ENCODE measurements at places on chromosomes 3 and 15.

DNA sequence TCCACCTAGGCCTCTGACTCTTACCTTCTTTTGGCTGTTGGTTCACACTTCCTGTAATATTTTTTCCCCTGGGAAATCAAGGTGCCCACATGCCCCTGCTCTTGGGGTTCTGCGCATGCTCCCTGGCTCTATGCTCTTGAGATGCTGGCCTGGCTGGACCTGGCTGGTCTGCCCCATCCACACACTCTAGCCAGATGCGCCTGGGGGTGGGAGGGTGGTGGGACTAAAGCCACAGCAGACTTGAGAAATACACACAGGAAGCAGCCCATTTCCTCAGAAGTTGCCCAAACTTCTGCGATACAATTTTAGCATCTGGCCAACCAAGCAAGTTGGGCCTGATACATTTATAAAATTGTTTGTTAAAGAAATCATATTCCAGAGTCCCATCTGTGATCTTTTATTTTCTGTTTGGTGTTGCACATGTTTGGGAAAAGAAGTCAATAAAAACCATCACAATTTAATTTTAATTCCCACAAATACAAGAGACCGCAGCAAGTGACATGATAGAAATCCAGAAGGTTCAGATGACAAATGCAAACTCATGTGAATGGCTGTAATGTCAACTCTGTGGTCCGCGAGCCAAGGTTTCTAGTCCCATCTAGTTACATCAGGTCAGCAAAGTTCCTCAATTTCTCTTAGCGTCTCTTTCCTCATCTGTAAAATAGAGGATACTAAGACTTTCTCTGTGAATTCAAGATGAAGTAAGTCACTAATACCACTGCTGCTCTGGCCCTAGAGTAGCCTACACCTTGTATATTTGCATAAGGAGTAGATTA lies 55.9 kb upstream of the MEF2A start:
- DNase-seq = no peak

GRCh38 chr3:162670181-162670580 lies 1173.6 kb downstream of the OTOL1 start:
- DNase-seq = no peak

DNA sequence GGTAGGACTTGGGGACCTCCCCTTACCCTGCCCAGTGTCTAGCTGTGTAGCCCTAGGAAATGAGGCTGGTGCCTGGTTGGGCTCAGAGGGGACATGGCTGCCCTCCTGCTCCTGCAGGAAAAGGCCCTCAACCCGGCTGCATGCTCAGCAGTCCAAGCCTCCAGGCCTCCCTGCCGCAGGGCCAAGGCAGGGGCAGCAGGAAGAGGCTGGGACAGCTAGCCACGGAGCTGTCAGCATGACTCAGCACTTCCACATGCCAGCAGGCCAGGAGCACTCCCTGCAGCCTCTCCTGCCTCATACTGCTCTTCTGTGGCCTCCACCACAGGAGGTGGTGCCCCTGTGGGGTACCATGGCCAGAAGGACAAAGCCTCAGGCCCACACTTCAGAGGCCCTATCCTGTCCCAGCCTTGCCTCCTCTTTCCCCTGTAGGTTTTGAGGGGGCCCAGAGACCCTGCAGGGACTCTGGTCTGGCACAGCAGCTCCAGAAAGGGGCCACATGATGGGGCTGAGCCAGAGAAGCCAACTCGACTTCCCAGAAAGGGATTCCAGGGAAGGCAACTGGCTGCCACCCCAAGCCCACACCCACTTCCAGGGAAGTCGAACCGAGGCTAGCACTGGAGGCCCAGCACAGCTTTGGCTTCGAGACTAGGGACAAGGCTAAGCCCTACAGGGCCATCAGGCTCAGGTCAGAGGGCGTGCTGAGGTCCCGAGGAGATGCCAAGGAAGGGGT lies 19.5 kb downstream of the TKT start:
- DNase-seq = peak; percentile 91

- DNase-seq = no peak
Observed at GRCh38 chr15:59536553-59536952, 75.0 kb upstream of the GCNT3 start.

DNA sequence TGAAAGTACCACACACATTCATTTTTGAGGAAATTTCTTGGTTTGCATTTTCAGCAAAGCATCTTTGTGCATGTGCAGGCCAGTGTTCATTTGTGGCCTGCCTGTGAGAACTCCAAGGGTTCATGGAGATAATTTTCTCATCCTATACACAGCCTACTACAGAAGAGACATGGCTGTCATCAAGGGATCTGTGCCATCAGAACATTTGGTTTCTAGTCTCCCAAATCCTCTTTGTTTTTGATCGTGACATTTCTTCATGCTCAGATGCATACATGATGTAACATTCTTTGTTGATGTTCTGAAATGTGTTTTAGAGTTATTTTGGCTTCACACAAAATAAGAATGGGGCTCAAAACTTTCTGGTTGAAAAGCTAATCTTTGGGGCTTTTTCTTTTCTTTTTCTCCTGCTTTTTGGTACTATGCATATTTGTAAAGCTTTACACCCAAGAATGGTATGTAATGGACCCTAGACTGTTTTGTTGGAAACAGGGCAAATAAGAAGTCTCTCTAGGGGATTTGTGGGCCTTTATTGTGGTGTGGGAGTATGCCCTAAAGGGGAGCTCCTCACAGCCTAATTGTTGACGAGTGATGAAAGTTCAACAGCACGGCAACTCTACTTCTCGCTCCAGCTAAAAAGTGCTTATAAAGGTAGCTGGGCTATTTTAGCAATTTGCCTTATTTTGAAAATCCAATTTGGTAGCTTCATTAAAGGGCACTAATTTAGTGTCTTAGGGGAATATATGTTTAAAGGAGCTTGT lies 3.2 kb upstream of the ARPP21 start:
- DNase-seq = no peak

DNA sequence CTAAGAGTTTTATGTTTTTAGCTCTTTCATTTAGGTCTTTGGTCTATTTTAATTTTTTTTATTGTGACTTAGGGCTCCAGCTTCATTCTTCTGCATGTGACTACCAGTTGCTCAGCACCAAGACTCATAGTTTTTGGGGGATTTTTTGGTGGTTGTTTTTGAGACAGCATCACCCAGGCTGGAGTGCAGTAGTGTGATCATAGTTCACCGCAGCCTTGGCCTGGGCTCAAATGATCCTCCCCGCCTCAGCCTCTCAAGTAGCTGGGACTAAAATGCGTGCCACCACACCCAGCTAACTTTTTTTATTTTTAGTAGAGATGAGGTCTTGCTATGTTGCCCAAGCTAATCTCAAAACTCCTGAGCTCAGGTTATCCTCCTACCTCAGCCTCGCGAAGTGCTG lies 19.4 kb downstream of the CDV3 start:
- DNase-seq = no peak

DNA sequence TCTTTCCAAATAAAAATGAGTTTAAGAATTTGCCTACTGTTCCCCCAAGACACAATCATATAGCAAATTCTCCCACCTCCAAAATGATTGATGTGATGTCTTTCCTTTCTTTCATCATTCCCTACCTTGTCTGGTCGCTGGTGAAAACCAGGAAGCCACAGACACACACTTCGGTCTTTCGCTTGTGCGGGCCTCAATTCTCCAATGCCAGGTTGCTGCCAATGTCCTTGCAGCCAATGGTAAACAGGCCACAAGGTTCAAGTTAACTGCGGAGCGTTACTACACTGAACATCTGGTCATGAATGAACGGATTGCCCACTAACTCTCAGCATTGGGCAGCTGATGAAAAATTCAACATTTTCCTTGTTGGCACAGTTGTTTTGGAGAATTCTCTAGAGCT lies 192.2 kb downstream of the FOXP1 start:
- DNase-seq = no peak

DNA sequence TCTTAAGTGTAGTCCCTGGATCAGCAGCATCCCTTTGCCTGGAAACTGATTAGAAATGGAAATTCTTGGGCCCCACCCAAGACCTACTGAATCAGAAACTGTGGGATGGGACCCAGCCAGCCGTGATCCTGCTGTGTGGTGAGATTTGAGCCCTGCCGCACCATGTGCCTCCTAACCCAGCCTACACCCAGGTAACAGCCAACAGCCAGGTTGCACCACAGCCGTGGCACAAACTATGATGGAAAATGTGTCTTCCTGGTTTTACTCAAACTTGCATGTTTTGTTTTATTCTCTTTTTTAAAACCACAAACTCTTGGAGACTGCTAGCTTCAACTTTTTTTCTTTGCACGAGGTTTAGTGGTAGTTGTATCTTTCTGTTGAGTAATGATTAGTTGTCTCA lies 2.6 kb downstream of the LIMD1 start:
- DNase-seq = peak; percentile 55

GRCh38 chr3:30084316-30084715 lies 522.1 kb upstream of the TGFBR2 start:
- no peak for DNase-seq

GRCh38 chr3:14064910-14065309 lies 59.8 kb downstream of the CHCHD4 start:
- DNase-seq = no peak

GRCh38 chr3:177894081-177894728 lies 642.0 kb upstream of the KCNMB2 start:
- peak; percentile 39 for DNase-seq

DNA sequence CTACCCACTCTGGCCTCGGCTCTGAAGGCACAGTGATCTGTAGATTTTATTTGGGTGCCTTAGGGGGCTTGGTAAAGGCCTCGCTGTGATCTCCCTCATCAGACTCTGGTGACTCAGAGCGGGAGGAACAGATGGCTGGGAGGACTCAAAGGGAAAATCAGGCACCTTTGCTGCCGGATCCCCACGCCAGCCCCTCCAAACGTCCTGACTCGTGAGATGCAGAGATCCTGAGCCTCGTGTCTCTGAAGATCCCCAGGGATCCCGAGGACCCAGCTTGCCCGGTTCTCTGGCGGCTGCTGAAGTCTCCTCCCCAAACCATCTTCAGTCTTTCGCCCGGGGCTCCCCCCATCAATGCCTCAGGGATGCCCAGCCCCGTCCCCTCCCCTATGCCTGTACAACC lies 32.8 kb downstream of the MUC20 start:
- no peak for DNase-seq

- no peak for DNase-seq
Observed at GRCh38 chr3:37556789-37557301, 304.8 kb upstream of the CTDSPL start.

DNA sequence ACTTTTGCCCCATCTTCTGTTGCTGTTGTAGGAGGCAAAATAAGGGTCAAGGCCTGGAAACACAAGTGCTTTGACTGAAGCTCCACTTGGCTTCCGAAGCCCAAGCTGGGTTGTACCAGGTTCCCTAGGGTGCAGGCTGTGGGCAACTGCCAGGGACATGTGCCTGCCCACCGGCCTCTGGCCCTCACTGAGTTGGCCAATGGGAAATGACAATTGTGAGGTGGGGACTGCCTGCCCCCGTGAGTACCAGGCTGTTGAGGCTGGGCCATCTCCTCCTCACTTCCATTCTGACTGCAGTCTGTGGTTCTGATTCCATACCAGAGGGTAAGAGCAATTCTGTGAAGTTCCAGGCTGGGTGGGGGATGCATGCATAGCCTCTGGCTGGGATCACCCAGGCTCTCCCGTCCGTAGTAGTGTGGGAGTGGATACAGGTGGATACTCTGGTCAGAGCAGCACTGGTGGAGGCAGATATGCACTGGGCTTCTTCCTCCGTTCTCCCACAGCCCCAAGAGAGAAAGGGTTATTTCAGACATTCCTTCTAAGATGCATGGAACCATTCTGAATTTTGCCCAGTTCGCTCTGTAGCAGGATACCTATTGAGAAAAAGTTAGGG lies at the start of gene ADIPOQ:
Gene ADIPOQ, plus strand, starts transcription at position 285 of the 613 bp plus-strand sequence. CDS start 10,349 bp downstream, outside the sequence.
- DNase-seq = no peak

DNA sequence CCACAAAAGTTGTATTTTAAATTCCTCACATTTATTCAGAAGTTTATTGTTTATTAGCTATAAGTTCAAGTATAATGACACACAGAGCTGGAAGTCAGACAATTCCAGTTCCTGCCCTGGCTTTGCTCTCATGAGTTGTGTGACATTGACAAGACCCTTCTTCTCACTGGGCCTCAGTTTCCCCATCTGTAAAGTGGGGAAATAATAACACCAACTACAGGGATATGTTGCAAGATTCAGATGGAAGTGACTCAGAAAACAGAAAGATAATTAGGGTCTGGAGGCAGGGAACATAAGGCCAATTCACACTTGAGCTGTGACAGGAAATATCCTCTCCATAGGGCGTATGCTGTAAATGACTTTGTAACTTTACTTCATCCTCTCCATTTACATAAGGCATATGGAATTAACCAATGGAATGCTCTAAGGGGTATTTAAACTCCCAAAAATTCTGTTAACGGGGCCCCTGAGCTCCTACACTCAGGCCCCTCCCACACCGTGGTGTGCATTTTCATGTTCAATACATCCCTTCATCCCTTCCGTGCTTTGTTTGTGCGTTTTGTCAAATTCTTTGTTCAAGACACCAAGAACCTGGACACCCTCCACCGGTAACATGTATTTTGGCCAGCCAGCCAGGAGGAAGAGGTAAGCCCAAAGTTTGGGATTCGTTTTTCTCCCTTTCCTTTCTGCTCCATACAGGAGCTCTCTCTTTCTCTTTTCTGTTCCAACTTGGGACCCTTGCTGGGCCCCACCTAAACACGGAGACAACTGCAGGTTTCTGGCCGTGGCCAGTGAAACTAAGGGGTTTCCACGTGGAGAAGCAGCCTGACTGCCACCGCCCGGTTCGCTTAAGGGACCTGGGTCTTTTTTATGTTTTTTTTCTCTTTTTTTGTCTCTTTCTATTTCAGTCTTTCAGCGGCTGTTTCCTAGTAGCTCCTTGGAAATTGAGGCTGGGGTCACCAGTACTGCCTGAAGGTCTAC lies 16.9 kb downstream of the CYP11A1 start:
- no peak for DNase-seq

DNA sequence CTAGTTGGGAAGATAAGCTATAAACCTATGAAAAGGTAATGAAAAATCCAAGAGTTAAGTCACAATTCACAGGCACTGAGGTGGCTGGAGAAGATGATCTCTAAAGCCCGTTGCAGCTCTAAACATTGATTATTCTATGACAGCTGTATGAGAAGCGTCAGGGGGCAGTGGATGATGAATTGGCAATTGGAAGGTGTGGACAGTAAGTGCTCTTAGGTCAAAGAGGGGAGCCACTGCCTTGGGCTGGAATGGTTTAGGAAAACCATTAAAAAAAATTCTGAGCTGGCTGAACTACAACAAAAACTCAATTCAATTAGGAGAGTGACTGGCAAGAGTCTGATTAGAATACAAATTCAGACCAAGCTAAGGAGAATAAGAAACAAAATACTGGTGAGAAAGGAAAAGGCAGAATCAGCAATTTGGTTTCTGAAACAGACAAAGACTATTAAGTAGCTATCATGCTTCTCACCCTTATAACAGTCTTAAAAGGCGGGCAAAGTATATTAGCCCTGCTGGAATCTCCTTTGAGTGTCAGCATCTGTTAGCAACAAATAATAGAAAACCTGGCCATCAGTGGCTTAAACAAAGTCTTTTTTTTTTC lies 8.8 kb upstream of the NMD3 start:
- no peak for DNase-seq

- no peak for DNase-seq
Observed at GRCh38 chr3:50651920-50652529, 22.7 kb upstream of the DOCK3 start.
